ENCODE measurements at places on chromosomes 11 and 22. TPM values are rescaled to one million over a fixed set of nuclear protein-coding genes. Genes with fewer than 3 reads are reported as not detected.

CDKN1C gene
- 12.8 TPM for total RNA-seq

NRGN gene
- total RNA-seq, result not detected

DGCR6 gene
- total RNA-seq, result not detected

ANGPTL5 gene
- not detected for total RNA-seq

ARHGEF17 gene
- 6.0 TPM for total RNA-seq

P4HA3 gene
- total RNA-seq, result 0.06 TPM

KDM2A gene
- 9.2 TPM for total RNA-seq

TESMIN gene
- 2.4 TPM for total RNA-seq

DNA sequence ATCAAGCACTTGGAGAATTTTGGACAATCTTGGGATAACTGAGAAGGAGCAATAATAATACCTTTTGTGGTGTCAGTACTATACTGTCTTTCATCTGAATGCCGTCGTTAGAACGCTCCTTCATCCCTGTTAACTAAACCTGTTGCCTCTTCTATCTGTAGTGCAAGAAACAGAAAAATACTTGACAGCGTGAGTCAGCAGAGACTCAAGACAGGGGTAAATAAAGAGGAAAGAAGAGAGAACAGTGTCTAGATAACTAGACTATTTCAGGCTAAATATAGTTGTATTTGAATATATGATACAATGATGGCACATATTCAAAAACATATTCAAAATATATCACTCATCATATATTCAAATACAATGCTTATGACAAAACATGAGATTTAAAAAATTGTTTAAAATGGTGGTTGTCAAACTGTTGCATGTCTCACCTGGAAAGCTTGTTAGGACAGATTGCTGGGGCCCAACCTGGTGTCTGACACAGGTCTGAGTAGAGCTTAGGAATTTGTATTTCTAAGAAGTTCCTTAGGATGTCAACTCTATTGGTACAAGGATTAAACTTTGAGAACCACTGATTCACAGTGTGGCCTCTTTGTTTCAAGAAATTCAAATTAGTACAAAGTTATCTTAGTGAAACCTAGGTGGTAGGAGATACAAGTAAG lies 17.4 kb downstream of the OOSP4A start:
- no peak for DNase-seq

DNA sequence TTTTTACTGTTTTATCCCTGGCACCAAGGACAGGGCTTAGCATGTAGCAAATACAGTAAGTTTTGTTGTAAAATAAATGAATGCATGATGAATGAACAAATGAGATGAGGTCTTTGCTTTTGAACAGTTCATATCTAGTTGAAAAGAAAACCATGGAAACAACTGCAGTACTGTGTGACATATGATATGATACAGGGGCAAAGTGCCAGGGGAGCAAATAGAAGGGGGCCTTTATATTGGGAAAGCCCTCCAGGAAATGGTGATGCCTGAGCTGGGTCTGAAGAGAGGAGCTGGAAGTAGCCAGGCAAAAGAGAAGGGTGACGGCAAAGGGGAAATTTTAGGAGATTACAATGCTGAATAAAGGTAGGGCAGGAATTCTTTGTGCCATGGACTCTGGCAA lies 63.8 kb upstream of the UCP3 start:
- DNase-seq, result no peak

DNA sequence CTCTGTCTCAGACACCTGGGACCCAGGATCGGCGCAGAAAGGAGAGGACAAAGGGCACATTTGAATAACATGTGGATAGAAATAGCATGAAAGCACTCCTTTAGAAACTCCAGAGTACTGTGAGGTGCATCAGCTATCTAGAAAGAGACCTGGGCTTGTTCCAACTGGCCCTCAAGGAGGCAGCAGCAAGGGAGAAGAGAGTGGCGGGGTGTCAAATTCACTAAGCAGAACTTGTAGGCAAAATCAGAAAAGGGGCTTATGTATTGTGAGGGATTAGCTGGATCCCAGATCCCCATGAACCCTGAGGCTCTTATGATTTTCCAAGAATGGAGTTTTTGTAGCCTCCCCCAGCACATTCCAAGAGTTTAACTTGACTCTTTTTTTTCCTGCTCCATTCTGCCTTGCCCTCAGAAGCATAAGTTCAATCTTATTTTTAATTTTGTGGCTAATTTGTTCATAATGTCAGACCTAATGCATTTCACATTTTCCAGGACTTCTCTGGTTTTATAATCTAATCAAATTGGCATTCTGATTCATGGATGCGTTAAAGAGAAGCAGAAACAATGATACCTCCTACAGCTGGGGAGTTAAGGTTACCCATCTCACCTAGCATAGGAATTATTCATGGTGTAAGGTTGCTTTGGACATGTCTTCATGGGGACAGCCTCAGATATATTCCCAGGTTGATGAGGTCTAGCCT lies 33.6 kb downstream of the USH1C start:
- no peak for DNase-seq

GRCh38 chr11:9302448-9302847 lies 11.9 kb downstream of the TMEM41B start:
- DNase-seq, result no peak

DNA sequence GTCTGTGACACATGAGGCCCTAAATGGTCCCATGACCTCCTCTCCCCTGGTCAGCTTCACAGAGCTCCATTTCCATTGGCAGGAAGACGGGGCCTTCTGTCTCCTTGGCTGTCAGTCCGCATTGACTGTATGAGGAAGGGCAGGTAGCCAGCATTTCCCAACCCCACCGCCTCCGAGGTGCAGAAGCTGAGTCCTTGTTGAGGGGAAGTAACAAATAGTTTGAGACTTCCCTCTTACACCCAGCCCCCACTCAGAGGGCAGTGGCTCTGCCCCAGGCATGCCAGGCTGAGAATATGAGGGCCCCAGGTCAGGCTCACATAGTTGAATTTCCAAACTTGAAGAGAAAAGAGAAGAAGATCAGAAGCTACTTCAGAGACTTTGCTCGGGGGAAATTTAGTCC lies 611.1 kb downstream of the BRD1 start:
- no peak for DNase-seq

GRCh38 chr22:46563381-46564083 lies 26.1 kb upstream of the CELSR1 start:
- DNase-seq, result peak; percentile 48

- no peak for DNase-seq
Observed at GRCh38 chr11:89203814-89204213, 26.1 kb downstream of the TYR start.

- DNase-seq, result no peak
Observed at GRCh38 chr22:41544671-41545476, 604 bp upstream of the POLR3H start.

DNA sequence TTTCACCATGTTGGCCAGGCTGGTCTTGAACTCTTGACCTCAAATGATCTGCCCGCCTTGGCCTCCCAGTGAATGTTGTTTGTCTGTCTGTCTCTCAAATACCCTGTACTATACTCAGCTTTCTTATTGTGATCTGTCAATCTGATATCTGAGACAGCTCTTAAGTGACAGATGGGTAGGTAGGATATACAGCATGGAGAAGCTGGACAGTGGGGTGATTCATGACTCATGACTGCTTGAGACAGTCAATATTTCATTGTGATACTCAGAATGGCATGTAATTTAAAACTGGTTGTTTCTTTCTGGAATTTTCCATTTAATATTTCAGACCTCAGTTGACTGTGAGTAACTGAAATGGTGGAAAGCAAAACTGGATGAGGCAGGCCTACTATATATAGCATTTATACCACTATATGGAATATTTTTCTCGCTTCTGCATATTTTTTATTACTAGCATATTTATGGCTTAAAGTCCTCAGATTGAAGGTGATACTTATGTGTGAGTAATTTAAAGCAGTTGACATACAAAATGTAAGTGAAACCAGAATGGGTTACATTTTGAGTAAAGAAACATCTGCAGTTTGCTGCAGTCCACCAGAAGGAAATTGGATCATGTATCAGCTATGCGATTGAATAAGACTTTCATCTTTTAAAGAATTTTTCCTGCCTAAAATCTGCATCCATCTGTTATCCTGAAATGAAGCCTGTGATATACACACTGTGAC lies 22.3 kb downstream of the ARHGAP42 start:
- DNase-seq, result no peak

- DNase-seq, result no peak
Observed at GRCh38 chr11:30128269-30128932, 102.4 kb upstream of the FSHB start.

GRCh38 chr11:214083-214482 lies 6.6 kb downstream of the RIC8A start:
- no peak for DNase-seq

- peak; percentile 52 for DNase-seq
Observed at GRCh38 chr11:57638005-57638781, 11.5 kb downstream of the YPEL4 start.

DNA sequence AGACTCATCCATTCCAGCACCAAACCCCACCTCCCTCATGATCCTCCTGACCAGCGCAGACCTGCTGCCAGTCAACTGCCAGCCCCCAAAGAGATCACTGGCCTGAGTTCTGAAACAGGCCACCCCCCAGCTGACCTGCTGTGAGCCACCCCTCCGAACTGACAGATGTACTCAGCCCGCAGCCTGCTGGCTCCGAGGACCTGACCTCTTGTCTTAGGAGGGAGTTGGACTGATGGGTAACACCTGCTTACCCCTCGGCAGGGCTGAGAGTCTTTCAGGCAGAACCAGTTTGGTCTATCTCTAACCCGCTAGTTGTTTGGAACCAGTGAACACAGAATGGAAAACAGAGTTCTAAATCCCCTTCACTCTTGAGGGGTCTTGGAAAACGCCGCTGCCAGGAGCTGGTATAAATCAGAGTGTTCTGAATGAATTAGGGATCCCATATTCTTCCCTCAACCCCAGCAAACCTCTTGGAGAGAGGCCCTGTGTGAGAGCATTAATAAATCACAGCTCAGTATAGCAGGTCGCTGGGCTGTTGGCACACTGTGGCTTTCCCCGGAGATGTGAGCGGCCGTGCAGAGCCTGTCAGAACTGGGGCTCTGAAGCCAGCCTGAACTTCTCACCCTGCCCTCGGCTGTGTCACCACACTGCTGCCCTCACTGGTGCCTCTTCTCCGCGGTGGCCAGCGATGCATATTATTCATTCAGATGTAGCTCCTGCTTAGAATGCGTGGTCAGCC lies 165.1 kb upstream of the NCAM1 start:
- peak; percentile 82 for DNase-seq

- no peak for DNase-seq
Observed at GRCh38 chr11:128572965-128573364, 14.4 kb downstream of the ETS1 start.

DNA sequence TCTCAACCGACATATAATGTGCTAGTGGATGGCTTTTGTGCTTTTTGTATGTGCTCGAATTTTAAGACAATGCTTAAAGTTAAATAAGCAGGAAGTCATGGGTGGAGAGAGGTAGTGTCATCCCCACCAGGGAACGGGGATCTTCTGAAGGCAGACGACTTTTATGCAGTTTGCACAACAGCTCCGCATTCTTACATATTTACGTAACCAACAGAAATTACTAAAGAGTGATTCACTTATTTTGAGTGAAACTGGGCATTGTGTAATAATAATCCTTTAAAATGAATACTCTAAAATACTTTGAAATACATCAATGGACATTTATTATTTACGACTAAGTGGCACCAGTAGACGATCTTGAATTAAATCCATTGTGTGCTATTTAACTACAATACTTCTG lies 305.1 kb downstream of the CNTN5 start:
- DNase-seq, result no peak

- no peak for DNase-seq
Observed at GRCh38 chr22:37302674-37303555, 20.6 kb downstream of the CYTH4 start.

GRCh38 chr11:88117281-88117858 lies 57.9 kb downstream of the RAB38 start:
- DNase-seq, result no peak

DNA sequence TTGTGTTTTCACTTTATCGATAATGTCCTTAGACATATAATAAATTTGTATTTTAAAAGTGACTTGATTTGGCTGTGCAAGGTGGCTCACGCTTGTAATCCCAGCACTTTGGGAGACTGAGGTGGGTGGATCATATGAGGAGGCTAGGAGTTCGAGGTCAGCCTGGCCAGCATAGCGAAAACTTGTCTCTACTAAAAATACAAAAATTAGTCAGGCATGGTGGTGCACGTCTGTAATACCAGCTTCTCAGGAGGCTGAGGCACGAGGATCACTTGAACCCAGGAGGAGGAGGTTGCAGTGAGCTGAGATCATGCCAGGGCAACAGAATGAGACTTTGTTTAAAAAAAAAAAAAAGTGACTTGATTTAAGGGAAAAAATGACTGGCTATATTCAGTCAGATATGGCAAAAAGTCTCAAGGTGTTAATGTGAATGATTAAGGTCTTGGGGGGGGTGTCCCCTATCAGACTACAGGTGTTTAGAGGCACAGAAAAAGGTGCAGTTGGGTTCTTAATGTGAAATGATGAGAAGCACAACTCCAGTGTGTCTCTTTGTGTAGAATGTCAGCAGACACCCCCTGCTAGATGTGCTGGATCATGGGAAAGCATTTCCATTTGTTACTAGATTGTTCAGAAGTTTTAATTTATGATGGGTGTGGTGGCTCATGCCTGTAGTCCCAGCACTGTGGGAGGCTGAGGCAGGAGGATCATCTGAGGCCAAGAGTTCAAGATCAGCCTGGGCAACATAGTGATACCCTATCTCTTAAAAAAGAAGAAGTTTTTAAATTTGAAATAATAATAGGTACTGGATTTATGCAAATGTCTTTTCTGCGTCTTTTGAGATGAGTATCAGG lies 17.0 kb downstream of the NEAT1 start:
- DNase-seq, result peak; percentile 44

DNA sequence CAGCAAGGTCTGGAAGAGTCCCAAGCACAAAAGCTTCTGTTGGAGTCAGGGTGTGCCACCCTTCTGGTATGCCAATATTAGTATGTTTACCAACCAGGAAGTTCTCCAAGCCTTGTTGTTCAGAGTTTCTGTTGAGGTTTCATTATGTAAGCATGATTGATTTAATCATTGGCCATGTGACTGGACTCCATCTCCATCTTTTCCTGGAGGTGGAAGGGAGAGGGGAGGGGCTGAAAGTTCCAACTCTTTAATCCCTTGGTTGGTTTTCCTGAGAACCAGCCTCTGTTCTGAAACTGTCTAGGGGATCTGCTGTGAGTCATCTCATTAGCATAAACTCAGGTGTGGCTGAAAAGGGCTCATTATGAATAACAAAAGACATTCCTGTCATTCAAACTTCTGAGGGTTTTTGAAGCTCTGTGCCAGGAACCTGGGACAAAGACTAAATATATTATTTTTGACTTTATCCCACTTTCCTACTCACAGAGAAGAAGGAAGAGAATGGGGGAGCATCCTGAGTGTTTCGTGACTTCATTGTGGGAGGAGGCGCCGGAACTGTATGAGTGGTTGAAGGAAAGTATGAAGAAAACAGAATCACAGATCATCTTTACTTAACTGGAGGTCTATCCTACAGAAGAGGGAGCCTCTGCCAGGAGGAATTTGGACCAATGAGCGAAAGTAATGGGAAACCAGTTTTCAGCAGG lies 138.2 kb downstream of the NECTIN1 start:
- peak; percentile 90 for DNase-seq

Measured in Caki2 (cell line).